A673 (cell line): ENCODE measurements at places on chromosomes 3 and 15.
A peak's percentile ranks its signal among the peaks of the same experiment; 100 is the strongest.

DNA sequence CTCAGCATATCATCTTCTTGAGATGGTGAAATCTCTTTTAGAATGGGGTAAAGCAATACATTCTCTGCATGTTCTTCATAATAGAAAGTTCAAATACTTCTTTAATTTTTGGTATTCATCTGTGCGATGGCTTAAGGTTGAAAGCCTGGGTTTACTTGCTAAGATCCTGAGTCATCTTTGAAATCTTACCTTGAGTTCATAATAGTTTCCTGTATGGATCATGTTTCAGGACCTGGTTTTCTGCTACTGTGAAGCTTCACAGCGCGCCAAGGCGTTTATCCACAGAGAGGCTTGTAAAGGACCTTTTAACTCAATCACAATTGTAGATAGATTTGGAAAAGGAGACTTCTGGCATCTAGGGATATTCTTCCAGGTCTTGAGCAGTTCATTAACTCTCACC is 39.0 kb downstream of the MED12L start:
- no peak for DNase-seq

GRCh38 chr3:62873761-62874710 is 1.2 kb downstream of the CADPS start:
- DNase-seq = peak; percentile 7

DNA sequence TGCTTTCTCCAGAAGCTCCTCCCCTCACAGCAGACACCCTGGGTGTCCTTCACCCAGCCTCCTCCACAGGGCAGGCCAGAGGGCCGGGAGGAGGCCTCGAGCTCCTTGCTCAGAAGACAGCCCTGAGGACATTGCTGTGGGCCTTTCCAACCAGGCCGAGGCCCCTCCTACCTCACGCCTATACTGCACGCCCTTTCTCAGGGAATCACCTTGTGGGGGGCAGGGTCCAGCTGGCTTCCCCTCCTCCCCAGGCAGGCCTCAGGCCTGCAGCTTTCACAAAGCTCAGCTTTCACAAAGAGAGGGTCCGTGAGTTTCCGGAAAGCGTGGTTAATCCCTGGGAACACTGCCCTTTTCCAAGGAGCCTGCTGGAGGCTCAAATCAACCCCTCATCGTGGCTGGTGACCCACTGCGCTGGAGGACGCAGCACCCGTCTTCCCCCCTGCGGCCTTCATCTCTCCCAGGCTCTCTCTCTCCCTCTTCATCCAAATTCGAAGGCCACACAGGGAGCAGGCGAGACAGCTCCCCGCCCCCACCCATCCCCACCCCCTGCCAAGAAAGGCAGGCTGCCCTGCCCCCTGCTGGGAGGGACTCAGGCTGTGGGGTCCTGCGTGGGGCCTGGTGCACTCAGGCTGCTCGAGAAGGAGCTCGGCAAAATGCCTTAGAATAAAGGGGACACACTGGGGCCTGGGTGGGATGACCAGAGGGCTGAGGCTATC is 79.4 kb downstream of the OCA2 start:
- no peak for DNase-seq

GRCh38 chr3:33544126-33544525 is 103.9 kb upstream of the UBP1 start:
- DNase-seq = no peak

GRCh38 chr3:57785446-57785845 is 29.3 kb downstream of the SLMAP start:
- no peak for DNase-seq

GRCh38 chr15:45242289-45242688 is 9.7 kb upstream of the SLC28A2 start:
- peak; percentile 12 for DNase-seq
